Left colon (tissue), 2 donors: ENCODE measurements at places on chromosomes 12 and 14.
A peak's percentile ranks its signal among the peaks of the same experiment; 100 is the strongest.

DNA sequence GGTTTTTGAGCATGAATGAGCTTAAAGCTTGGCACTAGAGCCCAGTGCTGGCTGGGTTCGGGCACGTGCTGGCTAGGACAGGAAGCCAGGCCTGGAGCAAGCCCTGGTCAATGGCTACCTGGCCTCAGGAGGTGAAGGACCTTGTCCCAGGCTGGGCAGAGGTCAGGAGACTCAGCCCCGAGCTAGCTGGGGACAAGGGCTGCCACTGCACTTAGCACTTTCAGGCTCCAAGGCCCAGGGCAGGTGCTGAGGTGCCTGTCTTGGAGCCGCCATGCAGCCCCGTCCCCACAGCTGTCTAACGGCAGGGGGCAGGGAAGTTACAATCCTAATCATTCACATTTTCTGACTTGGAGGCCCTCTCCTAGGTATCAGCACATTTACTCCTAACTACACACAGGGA lies 4.3 kb upstream of the AQP6 start:
- DNase-seq: no peak

- DNase-seq: no peak
Measured at GRCh38 chr14:96979611-96980074, 182.5 kb downstream of the VRK1 start.

GRCh38 chr14:65854215-65854614 lies 441.7 kb downstream of the FUT8 start:
- no peak for DNase-seq

DNA sequence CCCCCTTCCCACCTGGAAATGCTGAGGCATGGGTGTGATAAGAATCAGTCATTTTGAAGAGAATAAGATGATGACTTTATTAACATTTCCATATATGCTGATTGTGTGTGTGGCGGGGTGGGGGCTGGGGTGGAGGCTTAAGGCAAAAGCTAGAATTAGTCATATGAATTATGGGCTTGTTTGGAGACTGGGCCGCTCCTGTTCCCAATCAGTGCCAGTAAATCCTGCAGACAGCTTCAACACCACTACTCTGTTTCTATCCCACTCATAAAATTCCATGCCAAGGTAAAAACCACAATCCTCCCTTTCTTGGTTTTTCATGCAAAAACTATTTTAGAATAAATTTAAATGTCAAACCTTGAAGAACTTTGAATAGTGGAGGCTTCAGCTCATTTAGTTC lies 29.9 kb upstream of the SLC38A2 start:
- DNase-seq: peak; percentile 45

DNA sequence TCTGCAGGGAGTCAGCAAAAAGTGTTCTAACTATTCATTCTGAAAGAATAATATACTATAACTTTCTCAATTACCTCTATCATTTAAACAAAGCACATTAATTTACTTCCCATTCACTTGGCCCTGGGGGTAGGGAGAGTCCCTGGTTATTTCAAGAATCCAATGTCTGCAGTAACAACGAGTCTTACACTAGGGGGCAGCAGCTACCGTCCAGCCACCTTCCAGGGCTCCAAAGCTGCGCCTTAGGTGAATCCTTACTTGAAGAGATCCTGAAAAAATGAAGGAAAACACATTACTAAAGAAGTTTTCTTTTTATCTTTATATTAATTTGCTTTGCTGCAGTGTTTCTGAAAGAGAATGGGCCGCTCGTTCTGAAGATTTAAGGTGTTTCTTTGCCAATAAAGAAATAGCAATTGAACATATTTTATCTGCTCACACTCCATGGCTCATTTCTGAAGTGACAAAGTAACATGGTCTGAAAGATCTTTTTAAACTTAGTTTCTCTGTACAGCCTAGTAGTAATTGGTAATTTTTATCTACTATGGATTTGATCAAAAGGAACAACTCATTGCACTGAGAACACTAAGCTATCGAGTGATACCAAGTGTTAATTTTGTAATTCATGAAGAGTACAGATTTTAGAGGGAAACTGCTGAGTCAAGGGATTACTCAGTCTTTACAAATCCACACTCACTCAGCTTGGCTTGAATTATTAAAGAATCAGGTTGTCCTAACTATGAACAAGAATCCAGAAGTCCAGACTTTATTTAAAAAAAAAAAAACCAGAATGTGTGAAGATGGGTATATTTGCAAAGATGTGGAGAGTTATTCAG lies 27.6 kb downstream of the BHLHE41 start:
- peak; percentile 57 for DNase-seq

DNA sequence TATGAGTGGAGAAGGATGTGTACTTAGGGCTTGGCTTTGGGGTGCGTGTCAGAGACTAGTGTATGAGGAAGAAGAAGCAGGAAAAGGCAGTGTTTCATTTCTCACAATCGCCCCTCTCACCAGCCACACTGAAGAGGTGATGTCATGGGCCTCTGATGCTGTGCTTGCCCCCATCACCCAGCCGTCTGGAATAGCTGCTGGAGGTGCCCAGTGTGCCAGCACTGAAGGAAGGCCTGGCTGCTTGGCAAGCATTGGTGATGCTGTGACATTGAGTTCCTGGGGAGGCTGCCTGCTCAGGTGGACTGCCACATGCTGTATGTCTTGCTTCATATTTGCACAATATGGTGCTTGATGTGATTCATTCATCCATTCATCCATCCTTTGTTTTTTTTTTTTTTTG lies 56.2 kb downstream of the CRADD start:
- no peak for DNase-seq

- DNase-seq: no peak
Measured at GRCh38 chr14:69610874-69611171, 573 bp upstream of the SUSD6 start.
